ENCODE measurements at places on chromosomes 11 and 22.

DNA sequence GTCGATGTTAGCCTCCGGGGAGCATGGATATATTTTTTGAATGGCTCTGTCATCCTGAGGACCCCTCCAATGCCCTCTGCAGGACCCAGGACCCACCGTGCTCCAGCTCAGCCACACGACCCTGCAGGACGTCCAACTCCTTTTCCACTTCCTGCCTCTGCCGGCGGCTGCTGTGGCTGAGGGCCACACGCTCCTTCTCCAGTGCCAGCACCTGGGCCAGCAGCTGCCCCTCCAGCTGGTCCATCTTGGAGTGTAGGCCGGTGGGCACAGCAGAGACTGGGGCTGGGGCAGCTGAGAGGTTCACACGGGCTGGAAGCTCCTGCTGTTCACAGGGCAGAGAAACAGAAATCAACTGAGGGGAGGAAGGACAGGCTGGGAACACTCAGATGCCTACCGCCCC lies 15.6 kb downstream of the NPTXR start:
- DNase-seq, result no peak

DNA sequence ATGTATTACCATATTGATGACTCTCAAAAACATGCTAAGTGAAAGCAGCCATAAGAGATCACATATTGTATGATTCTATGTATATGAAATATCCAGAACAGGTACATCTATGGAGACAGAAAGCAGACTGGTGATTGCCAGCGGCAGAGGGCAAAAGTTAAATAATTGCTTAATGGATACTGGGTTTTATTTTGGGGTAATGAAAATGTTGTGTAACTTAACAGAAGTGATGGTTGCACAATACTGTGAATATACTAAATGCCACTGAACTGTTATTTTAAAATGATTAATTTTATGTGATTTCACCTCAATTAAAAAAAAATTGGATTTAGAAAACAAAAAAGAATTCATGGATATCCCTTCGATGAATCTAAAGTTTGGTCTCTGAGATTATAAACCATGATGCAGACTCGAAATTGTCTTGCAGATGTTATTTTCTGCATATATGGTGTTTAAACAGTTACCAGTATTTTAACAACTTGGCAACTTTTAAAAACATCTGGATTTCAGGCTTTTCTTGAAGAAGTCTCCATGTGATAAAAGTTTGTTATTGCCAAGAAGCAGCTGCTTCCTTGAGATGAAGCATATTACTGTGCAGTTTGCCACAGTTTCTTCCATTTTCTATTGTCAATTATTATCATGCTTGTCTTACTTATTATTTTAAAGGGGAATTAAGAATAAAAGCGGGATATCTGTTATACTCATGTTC lies 38.1 kb downstream of the LARGE2 start:
- DNase-seq, result no peak

DNA sequence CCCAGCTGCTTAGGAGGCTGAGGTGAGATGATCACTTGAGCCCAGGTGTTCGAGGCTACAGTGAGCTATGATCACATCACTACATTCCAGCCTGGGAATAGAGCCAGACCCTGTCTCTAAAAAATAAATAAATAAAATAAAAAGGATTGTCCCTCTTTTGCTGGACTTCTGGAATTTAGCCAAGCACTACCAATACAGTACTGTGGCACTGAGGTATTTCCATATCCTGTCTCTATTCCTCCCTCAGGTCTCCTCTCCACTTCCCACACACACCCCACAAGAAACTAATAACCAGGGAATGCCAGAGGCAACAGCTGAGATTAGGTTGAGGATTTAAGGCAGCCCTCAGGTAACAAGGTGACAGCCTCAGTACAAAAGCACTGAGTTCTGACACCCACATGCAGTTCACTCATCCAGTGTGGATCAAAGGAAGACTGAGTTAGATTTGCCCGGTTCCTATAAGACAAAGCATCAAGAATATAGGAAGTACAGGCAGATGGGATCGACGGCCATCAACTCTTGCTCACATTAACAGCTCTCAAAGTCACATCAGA lies 4.5 kb upstream of the PPP2R1B start:
- no peak for DNase-seq

- DNase-seq, result no peak
Observed at GRCh38 chr11:33195462-33196173, 34.3 kb upstream of the CSTF3 start.

- no peak for DNase-seq
Observed at GRCh38 chr11:132077416-132077815, 707.0 kb downstream of the NTM start.

- peak; percentile 65 for DNase-seq
Observed at GRCh38 chr22:22753526-22754267, 109.3 kb downstream of the GGTLC2 start.

DNA sequence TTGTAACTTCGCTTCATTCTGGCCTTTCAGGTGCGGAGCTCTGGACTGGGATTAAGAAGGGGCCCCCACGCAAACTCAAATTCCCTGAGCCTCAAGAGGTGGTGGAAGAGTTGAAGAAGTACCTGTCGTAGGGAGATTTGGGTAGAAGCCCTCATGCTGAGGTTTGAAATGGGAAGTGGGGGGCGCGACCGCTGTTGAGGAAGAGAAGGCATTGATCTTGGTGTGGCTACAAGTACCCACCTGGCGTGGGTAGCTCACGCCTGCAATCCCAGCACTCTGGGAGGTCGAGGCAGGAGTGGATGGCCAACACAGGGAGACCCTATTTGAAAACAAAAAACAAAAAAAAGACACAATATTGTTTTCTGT lies 779 bp downstream of the SELENOH start:
- no peak for DNase-seq

GRCh38 chr22:29801153-29801552 lies 34.0 kb downstream of the UQCR10 start:
- no peak for DNase-seq

DNA sequence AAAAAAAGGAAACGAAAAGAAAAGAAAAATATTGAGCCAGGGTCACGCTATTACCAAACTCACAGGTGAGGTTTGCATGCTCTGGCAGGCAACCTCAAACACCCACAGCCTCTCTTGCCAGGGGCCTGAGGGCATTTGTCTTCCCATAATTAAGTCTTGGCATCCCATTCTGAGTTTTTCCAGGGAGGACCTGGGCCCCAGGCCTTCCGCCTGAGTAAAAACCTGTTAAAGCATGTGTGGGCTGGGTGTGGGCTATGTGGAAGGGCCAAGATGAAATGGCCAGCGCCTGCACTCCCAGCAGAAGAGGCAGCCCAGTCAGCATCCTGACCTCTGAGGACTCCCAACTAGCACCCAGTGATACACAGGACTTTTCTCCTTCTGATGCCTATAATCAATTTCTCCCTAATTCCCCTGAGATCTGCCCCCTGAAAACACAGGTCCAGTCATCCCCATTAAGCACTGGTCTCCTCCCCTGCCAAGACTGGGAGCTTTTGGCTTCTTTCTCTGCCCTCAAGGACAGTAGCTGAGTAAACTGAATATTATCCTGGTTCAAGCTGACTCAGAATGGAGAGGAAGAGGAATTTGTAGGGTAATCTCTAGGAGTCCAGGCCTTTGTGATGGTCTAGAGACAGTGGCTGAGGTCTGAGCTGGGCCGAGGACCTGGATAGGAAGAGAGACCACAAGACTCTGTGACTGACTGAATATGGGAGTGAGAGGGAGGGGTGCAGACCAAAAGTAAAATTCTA lies 35.6 kb upstream of the ACER3 start:
- no peak for DNase-seq

- DNase-seq, result no peak
Observed at GRCh38 chr11:2385156-2386151, 8.3 kb downstream of the CD81 start.

- no peak for DNase-seq
Observed at GRCh38 chr11:33532720-33533385, 167.8 kb downstream of the C11orf91 start.

- no peak for DNase-seq
Observed at GRCh38 chr11:5291207-5291838, 10.4 kb downstream of the OR51B4 start.

DNA sequence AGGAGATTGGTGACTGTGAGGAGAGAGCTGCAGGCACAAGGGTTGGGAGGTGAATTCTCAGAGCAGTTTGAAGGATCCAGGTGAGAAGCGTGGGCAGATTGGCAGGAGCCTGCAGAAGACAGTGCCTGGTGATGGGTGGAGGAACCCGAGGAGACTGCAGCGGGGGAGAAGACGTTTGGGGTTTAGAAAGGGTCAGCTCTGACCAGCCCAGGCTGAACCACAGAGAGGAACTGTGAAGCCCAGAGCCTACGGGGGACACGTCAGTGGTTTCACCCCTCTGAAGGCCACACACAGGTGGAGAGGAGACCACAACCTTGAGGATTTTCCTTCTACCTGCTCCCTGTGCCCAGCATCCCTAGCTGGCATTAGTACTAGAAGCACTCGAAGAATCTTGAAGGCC lies 154.8 kb upstream of the TBCEL start:
- no peak for DNase-seq

GRCh38 chr11:68677432-68677831 lies 6.9 kb upstream of the GAL start:
- no peak for DNase-seq

DNA sequence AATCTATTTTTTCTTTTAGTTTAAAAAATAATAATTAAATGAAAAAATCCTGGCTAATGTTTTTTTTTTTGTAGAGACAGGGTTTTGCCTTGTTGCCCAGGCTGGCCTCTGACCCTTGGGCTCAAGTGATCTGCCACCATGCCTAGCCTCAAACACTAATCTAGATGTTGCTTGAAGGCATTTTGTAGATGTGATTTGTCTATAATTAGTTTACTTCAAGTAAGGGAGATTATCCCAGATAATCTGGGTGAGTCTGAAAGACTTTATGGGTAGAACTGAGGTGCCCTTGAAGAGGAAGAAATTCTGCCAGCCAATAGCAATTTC lies 38.6 kb upstream of the RBFOX2 start:
- no peak for DNase-seq

DNA sequence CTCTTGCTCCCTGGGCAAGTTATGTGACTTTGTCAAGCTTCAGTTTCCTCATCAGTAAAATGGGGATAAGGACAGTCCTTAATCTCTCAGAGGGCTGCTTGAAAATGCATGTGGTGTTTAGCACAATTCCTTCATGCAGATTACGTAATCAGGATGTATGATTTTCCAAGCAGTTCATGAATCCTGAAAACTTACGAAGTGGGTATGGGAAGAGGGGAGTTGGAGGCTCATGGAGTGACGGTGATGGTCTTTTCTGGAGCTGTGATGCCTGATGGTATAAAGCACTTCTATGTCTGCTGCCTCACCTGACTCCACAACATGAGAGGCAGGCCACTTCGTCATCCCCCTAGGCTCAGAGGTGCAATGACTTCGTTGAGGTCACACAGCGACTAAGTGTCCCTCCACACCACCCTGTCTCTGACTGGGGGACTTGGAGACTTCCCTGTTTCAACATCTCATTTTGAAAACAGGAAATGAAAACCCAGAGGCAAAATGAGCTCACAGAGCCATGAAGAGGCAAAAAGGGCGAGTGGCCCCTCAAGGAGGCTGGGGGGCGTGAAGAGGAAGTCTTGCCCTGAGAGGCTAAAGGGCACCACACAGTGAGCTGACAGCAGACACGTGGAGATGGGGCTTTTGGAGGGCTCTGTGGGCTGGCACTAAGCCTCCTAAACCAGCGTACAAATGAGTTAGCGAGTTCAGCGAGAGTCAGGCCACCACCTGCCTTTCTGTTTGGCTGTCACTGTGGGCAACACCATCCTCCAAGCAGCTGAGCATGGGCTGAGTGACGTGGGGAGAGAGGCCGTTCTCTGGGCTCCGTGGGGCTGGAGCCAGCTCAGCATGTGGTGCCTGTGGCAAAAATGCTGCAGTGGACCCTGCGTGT lies 10.1 kb downstream of the MCM5 start:
- no peak for DNase-seq

- DNase-seq, result no peak
Observed at GRCh38 chr11:34640050-34640923, 19.4 kb downstream of the EHF start.

GRCh38 chr22:21012446-21013407 lies 2.2 kb upstream of the P2RX6 start:
- DNase-seq, result no peak

GRCh38 chr11:76365038-76365679 lies 15.8 kb downstream of the THAP12 start:
- no peak for DNase-seq

- no peak for DNase-seq
Observed at GRCh38 chr11:105867742-105868141, 154.3 kb downstream of the MSANTD4 start.

DNA sequence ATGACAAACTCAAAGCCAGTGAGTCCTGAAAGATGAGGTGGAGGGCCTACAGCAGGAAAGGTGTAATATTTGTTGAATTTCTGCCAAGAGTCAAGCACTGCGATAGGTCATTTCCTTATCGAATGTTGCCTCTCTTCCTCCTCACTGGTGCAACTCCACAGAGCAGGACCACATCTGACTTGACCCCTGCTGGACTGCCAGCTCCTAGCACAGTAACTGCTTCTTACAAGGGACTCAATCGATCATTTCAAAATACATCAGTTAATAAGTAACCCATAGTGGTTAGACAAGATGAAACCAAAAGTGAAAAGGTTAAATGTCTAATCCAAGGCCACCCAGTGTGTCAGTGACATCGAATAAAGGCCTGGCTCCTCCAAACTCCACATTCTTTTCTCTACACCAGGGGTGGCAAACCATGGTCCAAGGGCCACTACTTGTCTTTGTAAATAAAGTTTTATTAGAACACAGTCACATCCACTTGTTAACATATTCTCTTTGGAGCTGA lies 98.5 kb upstream of the CSNK2A3 start:
- no peak for DNase-seq

- DNase-seq, result no peak
Observed at GRCh38 chr22:43883012-43883661, 8.7 kb downstream of the PNPLA5 start.

DNA sequence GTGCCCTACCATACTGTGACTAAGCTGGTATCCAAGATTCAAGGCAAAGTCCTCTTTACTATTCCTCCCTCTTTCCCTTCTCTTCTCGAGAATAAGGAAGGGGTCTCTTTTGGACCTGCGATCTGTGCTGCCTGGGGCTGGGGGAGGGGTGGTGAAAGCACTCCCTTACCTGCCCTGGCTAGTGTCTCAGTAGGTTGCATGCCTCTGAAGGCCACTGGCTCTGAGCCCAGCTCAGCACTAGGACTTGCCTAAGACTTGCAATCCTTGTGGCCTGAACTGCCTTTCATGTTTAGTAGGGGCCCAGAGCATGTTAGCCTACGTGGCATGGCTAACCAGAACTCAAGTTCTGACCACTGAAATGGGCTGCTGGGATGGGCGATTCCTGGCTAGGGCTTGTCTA lies 13.0 kb upstream of the REXO2 start:
- no peak for DNase-seq

- DNase-seq, result no peak
Observed at GRCh38 chr22:36360871-36361383, 26.8 kb downstream of the MYH9 start.

GRCh38 chr11:77111277-77111676 lies 8.6 kb downstream of the OMP start:
- DNase-seq, result no peak

- no peak for DNase-seq
Observed at GRCh38 chr11:14636119-14636518, 7.5 kb upstream of the PDE3B start.

- DNase-seq, result no peak
Observed at GRCh38 chr11:94536386-94536785, 7.3 kb upstream of the FUT4 start.

- DNase-seq, result no peak
Observed at GRCh38 chr11:20634781-20635180, 34.6 kb upstream of the NELL1 start.
